Omental fat pad (tissue), 4 donors: ENCODE measurements at places on chromosomes 3 and 15. TPM values are rescaled to one million over a fixed set of nuclear protein-coding genes. Genes with fewer than 3 reads are reported as not detected.

Gene SOX2
- total RNA-seq: not detected

Gene THRB
- 28.0 TPM for total RNA-seq

Gene KCNMB3
- 1.8 TPM for total RNA-seq

Gene SLC24A5
- total RNA-seq: not detected

Gene ITIH3
- total RNA-seq: 1.1 TPM

DNA sequence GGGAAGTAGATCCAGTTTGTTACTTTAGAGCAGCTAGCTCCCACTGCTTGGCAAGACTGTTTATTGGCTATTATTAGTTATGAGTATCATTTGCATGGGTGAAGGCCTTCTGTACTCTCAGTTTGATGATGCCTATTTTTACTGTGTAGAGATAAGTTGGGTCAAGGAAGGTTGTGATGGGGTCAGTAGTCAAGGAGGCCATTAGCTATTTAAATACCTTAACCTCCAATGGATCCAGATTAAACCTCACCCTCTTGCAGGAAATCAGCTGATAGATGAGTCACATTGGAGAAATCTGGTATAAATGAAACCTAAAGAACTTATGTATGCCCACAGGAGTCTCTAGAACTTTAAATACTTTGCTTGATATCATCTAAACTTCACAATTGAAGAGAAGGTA lies 45.0 kb downstream of the THBS1 start:
- no peak for DNase-seq

GRCh38 chr3:7709376-7710082 lies 792.1 kb upstream of the LMCD1 start:
- DNase-seq: no peak

DNA sequence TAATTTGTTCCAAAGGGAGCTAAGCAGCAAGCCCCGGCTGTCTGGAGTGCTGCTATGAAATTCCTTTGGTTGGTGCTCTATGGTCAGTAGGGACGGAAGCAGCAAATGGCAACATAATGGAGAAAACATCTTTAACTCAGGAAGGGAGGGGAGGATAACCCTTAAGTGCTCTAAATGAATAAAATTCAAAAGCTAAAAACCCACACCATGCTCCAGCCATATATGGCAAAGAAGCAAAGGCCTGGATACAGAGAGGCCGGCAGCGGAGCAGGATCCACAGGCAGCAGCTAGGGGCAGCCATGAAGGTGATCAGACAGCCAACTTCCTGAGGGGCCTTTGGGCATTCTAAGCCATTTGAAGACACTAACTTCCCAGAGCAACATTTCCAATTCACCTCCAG lies 38.9 kb downstream of the IL17RD start:
- DNase-seq: no peak

GRCh38 chr15:88247914-88248313 lies 8.6 kb downstream of the NTRK3 start:
- DNase-seq: no peak

GRCh38 chr3:44555723-44556122 lies 730 bp downstream of the ZKSCAN7 start:
- DNase-seq: no peak

- no peak for DNase-seq
These were observed 33.3 kb upstream of the FLNB start for GRCh38 chr3:57974796-57975388.

GRCh38 chr3:143245692-143246091 lies 126.1 kb downstream of the CHST2 start:
- DNase-seq: no peak

- no peak for DNase-seq
These were observed 403.5 kb downstream of the SHQ1 start for GRCh38 chr3:72444656-72445223.

DNA sequence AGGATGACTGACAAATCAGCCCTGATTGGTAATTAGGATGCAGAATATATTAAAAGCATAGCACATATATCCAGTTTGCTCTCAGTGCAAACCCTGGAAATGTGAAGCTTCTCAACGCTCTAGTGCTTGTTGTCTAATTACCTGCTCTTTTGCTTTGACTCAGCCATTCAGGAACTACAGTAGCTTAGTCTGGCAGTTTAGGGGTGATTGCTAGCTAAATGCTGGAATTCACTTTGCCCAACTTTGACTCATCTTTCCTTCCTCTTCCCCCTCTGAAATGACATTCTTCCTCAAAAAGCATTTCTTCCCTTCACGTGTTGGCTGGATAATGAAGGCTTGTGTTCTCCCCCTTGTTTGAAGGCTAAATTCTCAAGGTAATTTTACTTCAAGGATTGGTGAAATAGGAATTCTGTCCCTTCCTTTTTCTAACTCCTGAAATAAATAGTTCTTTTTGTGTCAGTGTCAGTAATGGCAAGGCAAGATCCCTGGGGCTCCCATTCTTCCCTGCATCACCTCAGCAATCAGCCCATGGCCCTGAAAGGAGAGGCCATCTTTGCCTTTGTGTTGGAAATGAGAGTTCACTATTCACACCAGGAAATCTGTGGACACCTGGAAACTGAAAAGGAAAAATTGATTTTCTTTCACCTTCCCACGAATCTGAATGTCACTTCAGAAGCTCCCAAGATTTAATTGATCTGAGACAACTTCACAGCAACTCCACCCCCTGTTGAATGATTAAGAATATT lies 103.6 kb downstream of the ECT2 start:
- no peak for DNase-seq

DNA sequence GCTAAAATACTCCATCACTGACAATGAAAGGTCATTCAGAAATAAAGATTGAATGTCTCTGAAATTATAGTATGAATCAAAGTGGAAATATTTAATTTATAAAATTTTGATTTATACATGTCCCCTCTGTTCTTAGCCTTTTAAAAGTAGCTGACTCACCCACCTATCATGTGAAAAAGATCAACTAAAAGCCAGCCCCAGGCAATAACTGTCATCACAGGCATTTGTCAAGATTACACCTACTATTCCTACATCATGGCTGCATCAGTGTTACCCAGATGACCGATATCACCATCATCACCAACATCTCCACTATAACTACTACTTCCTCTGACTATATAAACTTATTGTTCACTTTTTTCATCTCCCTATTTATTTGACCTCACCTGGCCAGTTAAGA lies 14.3 kb upstream of the PIK3R4 start:
- DNase-seq: no peak
